Cortex of kidney (tissue), 1 donor: ENCODE measurements at places on chromosomes 3 and 15.

DNA sequence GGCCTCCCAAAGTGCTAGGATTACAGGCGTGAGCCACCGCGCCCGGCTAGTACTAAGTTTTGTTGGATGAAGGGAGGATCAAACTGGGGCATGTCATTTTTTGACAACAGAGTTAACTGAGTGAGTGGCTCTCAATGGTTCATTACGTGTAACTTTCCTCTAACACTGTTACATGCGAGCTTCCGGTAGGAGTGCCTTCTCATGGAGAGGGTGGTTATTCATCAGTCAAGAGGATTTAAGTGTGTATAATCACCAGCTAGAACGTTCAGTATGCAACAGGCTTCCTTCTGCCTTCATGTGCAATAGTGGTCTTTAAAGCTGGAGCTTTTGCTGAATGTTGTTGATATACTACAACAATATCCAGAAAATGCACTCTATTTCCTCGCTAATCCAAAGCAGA lies 19.1 kb upstream of the GOLGA8A start:
- no peak for DNase-seq

DNA sequence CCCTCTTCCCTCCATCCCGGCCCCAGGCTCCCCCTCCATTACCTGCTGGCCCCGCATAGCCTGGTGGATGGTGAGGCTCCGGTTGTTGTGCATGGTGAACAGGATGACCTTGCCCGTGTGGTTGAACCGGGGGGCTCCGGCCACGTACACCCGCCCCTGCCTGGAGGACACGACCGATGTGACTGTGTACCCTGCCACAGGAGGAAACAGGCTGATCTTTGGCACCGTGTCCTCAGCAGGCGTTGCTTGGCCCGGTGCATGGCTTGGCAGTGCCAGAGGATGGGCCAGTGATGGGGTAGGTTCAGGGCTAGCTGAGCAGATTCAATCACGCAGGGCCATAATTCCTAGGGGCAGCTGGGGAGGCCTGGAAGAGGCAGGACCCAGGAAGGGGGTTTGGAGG lies 58.1 kb downstream of the FEM1B start:
- no peak for DNase-seq

DNA sequence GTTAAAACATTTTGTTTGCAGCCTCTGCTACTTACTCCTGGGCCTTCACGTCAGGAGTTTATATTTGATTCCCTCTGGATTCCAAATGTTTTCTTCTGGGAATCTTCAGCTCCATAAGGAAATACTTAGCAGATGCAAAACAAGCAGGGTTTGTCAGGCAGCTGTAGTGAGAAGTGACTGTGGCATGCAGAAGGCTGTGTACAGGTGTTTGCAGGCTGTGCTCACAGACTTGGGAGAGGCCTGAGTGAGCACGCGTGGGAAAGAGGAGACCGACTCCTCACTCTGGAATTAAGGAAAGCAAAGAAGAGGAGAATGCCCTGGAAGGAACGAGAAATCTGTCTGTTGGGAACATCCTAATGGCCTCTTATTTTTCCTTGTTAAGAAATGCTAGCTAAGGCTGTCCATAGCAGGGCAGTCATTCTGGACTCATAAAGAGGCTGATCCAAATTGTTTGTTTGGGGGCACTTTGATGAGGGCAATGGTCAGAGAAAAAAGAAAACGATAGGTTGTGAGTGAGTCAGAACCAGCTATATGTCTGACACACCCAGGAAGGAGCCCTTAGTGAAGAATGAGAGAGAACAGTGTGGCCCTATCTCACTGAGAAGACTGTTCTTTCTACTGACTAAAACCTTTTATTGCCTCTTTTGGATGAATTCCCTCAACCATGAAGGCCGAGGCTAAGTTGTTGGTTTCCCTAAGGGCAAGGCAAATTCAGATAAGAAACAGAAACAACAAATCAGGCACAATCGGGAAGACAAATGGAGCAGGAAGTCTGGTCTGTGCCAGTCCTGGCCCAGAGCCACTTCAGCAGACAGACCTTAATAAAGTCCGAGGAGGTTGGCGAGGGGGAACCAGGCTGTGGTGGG lies 82.6 kb downstream of the TGFBR2 start:
- no peak for DNase-seq

DNA sequence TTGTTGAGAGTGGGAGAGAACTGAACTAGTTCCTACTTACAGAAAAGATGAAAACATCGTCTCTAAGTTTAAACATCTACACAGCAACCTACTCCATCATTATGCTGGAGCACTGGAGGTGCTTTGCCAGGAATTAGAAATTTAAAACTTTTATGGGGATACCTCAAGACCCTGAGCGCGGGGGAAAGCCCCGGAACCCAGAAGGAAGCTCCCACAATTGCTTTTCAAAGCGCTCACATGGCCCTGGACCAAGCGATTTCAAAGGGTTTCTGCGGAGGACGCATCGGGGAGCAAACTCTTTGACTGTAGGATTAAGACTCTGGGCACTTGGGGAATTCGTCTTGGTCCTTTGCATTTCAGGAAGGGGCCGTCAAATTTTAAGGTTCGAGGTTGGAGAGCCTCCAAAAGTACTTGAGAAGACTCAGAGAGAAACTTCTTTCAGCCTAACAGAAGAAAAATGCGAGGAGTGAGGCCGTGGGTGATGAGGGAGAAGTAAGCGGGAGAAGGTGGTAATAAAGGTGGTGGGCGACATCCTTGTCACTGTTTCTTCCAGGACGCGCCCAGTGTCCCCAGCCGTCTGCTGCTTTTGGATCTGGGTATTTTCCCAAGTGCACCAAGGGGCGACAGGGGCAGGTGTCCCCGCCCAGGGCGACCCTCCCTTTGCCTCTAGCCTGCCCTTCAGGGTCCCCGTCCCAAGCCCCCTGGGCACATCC lies 591 bp downstream of the PROK2 start:
- DNase-seq: no peak

- DNase-seq: no peak
Measured at GRCh38 chr3:64216274-64217147, 8.8 kb downstream of the PRICKLE2 start.

GRCh38 chr3:35864871-35865270 lies 225.5 kb downstream of the ARPP21 start:
- DNase-seq: no peak

- no peak for DNase-seq
Measured at GRCh38 chr15:71333839-71334238, 218.6 kb downstream of the THSD4 start.

- no peak for DNase-seq
Measured at GRCh38 chr15:80160570-80161156, 7.9 kb downstream of the FAH start.

DNA sequence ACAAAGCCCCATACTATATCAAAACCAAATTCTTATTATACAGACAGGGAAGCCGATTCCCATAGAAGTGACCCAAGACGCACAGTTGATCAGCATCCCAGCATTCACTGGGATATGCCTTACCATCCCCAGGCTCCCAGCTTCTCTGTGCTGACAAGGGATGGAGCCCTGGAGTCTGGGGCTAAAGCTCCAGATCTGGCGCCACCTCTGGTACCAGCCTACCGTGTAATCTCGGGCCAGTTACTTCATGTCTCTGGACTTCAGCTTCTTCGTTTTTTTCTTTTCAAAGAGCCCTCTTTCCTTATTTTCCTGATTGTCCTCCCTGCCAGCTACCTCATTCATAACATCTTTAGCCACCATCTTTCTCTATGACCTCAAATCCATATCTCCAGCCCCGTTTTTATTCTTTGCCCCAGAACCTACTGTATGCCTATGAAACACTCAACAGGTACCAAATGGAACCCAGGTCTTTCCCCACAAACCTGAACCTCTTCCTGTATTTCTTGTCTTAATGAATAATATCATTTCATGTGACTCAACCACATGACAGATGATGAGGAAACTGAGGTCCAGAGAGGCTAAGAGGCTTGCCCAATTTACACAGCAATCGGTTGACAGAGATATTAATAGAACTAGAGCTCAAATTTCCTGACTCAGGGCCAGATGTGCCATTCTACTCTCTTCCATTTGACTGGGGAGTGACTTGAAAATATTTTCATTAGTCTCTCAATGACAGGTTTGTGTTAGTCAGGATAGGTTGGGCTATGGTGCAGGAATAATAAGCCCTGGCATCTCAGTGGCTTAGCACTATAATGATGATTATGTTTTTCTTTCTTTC lies 85.4 kb upstream of the TLE3 start:
- no peak for DNase-seq

DNA sequence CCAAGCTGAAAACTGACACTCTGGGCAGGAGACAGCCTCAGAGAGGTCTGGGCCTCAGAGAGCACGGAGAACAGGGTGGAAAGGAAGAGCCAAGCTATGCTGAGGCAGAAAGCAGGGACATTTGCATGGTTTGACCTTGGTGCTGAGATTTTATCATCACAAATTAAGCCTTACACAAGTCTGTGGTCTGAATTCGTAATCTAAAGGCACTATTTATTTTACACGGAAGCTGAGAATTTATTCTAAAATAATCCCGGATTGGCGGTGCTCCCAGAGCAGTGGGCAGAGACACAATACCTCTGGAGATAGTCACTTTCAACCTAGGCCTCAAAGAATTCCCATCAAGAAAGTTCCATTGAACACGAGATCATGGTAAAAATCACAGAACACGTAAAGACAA lies 47.5 kb downstream of the CFAP92 start:
- DNase-seq: no peak

DNA sequence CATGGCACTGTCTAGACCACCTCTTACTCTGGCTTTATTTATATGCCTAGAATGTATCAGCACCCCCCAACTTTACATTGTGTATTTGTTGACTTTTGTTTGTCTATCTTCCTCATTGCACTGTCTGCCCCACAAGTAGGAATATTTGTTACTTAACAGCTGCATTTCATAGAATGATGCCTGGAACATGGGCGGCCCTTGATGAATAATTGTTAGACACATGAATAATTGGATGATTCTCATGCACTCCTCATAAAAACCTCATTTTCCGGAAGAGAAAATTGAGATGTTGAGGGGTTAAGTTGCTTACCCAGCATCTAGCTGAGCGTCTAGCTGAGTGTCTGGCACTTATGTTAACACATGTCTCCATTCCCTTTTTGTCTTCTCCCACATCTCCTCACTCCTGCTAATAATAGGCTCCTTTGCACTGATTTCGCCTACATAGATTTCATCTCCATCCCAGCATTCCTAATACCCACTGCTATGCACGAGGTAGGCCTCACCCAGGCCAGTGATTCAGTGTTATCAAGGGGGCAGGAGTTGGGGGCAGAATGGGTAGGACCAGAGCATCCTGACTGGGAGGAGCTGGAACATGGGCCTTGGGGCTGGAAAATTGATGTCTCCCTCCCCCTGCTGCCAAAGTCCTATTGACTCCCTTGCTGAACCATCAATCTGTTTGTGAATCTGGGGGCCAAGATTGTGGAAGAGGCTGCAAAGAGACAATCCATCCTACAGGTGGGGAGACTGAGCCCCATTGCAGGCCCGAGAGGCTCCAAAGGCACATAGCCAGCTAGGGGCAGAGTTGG lies 7.8 kb upstream of the WNT7A start:
- no peak for DNase-seq

DNA sequence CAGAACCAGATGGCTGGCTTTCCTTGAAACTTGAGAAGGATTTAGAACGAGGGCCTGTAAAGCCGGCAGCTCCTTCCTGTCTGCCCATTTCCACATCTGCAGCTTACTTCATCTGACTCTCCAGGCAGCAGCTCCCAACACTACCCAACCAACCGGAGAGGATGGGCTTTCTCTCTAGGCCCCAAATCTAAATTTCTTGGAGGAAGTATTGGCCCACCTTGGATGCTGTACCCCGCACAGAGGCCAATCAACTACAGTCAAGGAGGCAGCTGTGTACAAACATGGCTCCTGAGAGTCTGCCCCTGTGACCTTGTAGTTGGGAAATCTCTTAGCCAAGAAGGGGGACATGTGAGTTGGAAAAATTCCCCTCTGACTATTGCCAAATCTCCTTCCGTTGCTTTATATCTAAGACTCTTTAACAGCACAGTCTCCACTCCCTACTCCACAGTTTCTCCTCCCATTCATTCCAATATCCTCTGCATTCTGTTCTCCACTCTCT lies 8.0 kb upstream of the ACAP2 start:
- no peak for DNase-seq

DNA sequence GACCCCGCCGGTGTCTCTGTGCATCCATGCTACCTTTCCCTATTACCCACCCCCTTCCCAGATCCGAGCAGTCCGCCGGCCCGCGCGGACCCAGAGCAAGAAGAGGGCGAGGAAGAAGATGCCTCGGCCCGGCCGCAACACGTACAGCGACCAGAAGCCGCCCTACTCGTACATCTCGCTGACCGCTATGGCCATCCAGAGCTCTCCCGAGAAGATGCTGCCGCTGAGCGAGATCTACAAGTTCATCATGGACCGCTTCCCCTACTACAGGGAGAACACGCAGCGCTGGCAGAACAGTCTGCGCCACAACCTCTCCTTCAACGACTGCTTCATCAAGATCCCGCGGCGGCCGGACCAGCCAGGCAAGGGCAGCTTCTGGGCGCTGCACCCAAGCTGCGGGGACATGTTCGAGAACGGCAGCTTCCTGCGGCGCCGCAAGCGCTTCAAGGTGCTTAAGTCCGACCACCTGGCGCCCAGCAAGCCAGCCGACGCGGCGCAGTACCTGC lies 788 bp downstream of the FOXB1 start:
- DNase-seq: no peak

DNA sequence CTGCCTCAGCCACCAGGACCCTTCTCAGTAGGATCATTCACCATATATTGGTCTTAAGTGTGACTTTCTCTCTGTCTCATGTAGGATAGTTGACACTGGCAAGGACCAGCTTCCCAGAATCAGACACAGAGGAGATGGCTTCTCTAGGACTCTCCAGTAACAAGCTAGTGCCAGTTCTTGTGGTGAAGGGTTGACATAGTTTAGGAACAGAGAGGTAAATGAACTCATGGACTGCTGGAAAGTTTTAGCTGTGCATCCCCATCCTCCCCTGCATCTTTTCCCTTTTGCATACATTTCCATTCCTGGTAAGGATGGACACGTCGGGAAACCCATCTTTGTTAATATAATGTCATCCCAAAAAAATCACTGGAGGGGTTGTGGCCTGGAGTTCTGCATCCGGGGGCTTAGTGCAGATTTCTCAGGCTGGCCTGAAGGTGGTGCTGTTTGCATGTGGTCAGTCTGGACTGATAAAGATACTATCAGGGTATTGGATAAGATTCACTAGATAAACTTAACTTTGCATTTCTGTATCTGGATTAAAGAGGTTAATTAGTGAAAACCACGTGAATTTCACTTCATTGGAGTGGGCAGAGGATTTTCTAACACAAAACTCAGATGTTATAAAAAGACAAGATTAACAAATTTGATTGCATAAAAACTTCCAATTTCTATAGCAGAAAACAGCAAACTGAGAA lies 110.8 kb downstream of the TBC1D2B start:
- DNase-seq: no peak

- DNase-seq: no peak
Measured at GRCh38 chr3:43587303-43587702, 34.5 kb downstream of the ANO10 start.
